ENCODE measurements at places on chromosomes 2 and 18.

DNA sequence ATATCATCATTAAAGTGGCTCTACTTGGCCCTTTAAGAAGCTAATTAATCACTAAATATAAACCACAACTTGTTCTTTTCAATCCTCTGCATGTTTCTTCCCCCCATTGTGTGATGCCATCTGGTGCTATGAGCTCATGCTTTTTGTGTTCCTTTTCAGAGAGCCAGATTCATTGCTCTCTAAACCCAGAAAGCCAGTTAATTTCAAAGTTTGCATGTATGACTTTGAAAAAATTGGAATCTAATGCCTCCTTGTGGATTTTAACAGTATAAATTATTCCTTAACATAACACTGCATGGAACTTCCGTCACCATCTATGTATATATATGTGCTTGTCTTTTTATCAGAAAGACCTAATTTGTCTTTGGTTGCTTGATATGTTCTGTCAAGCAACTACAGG, 31.1 kb downstream of the TMEM178A start:
- DNase-seq, result peak; percentile 24

- no peak for DNase-seq
Measured at GRCh38 chr18:24770311-24771024, 310.0 kb downstream of the HRH4 start.

DNA sequence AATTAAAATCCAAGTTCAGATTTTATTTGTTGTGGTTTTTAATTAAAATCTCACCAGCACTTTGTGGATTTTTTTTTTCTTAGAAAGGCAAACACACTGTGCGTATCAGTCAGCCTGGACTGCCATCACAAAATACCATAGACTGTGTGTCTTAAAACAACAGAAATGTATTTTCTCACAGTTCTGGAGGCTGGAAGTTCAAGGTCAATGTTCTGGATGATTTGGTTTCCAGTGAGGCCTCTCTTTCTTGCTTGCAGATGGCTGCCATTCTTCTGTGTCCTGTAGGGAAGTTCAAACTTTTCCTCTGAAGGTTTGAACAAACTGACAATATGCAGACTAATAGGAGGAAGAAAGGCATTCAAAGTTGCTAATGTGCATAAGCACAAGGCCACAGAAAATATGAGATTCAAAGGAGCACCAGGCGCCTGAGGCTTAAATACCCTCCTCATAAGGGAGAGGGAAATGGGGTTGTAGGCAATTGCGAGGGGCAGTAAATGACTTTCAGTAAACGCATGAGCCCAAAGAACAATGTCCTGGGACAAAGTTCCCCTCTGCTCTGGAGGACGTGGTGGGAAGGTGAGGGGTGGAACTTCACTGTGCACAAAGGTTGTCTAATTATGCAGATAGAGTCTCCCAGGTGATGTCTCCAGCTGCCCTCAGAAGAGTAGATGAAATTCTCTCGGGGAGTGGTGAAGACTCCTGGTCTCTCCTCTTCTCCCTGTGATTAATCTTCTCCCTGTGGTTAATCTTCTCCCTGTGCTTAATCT, 26.5 kb upstream of the KCNF1 start:
- DNase-seq, result no peak

DNA sequence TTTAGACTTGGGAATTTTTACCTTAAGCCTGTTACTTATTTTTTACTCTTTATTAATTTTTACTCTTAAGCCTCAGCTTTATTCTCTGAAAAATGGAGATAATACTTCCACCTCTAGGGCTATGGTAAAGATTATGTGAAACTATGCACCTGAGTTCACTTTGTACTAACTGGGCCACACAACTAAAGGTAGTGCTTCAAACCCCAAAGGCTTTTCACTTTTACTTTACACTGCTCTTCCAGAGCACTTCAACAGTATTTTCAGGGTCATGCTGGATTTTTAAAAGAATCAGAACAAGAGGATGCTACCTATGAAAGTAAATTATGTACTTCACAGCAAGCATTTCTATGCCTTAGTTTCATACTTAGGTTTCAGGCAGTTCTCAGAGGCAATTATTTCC, 27.8 kb downstream of the MEX3C start:
- DNase-seq, result no peak

- DNase-seq, result no peak
Measured at GRCh38 chr2:226943862-226944620, 108.2 kb downstream of the RHBDD1 start.

DNA sequence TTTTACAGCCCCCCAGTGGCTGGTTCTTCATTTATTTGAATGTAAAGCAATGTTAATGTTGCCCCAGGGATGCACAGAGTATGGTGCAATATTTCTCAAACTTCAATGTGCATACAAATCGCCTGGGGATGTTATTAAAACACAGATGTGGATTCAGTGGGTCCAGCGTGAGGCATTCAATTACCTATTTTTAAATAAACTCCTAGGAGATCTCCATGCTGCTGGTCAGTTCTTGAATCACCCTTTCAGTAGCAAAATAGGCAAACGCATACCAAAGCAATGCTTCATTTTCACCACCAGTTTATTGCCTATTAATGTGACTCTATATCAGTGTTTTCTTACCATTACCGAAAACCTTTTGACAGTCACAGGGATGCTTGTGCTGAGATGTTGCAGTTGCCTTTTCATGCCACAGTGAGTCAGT, 530.7 kb downstream of the CBLN2 start:
- DNase-seq, result no peak

DNA sequence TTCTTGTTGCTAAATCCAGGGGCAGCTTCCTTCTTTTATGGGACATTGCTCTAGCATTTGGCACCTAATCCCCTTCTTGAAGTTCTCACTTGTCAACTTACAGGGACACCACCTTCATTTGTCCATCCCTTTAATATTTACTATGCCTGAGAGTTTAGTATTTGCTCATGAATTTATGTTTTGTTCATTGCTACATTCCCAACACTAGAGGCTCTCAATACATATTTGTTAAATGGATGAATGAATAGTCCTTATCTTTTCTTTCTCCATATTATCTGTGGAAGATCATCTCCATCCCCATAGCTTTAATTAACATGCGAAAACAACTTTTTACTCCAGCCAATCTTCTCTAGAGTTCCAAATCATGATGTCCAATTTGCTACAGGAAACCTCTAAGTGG, 5.4 kb downstream of the CWC22 start:
- no peak for DNase-seq

- no peak for DNase-seq
Measured at GRCh38 chr2:202337151-202337550, 39.0 kb upstream of the BMPR2 start.

- peak; percentile 3 for DNase-seq
Measured at GRCh38 chr2:218472988-218473387, 54.1 kb downstream of the VIL1 start.

DNA sequence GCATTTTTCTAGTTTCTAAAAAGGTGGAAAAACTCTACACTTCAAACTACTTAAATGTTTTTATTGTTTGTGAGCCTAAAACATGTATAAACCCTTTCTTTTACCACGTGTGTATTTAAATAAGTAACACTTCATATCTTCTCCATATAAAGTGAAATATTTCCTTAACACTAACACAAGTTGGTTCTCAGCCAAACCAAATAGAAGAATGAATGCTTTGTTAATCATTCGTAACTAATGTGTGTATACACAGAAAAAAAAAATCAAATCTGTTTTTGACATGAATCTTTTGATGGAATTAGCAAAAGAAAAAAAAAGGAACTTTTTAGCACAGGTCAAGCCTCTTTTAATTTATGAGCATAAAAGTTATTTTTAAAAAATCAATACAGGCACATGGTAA, 89.3 kb downstream of the EHBP1 start:
- no peak for DNase-seq

GRCh38 chr2:173739006-173739405, 226.2 kb downstream of the SP3 start:
- no peak for DNase-seq

- no peak for DNase-seq
Measured at GRCh38 chr2:62408241-62408677, 97.7 kb downstream of the TMEM17 start.

GRCh38 chr2:205892251-205892655, 193.7 kb downstream of the INO80D start:
- DNase-seq, result no peak

GRCh38 chr2:12381543-12382325, 335.0 kb upstream of the TRIB2 start:
- DNase-seq, result no peak

- DNase-seq, result no peak
Measured at GRCh38 chr2:151819920-151820319, 8.3 kb downstream of the ARL5A start.

- DNase-seq, result no peak
Measured at GRCh38 chr2:6692056-6692455, 173.7 kb downstream of the CMPK2 start.

DNA sequence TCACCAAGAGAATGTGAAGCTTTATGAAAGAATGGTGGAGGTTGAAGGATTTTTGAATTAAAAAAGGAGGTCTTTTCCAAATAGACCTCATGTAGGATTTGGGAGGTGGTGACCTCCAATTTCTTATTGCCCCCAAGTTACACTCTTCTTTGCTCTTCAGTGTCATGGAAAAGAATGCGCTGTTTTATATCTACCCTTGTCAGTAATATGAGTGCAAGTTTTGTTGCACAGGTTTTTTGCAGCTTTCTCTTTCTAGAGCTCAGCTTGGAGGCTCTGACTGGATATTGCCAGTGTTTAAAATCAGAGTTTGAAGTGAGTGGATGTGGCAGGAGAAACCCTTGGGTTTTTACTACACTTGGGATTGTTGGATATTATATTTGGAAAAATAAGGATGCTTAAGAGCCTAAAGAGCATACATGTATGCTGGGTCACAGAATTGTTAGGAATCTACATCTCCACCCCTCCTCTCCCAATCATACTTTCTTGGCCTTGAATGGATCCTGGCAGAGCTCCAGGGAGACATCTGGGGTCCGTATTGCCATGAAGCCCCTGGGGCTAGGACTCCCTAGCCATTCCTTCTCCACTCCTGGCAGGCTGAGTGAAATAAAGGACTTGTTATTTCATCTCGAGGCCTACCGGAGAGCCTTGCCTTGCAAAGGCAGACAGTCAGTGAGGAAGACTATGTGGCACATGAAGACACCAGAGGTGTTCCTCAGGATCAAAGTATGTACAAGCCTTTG, 43.8 kb downstream of the APOB start:
- no peak for DNase-seq

DNA sequence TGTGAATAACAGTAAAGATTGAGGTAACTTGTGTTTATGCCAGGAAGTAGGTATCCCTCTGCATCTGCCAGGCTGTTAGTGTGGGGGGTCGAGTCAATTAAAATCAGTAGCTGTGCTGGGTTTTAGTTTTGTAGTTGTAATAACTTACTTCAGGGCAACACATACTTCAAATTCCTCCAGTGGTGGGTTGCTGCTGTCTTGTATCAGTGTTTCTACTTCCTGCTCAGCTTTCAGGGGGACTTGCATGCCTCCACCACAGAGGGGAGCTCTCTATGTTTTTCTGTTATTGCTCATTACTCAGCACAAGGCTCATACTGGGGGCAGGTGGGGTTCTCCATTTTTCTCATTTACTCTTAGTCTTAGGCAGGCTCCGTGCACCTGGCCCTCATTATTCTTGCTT, 136.8 kb downstream of the CAPN13 start:
- no peak for DNase-seq

DNA sequence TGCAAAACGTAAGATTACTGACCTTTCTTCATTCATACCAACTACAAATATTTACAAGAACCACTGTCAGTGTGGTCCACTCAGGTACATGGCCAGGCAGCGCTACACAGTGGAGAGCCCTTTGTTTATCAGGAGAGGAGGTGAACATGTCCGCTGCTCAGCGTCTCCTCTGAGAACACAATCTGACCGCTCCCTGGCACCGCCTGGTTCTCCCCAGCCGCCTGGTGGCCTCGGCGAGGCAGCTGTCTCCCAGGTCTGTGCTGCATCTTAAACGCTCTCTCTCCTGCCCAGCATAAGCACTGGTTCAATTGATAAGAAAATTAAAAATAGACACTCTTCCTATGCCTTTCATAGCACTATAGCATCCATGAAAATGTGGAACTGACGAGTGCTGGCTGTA, 146.8 kb upstream of the PXDN start:
- no peak for DNase-seq

DNA sequence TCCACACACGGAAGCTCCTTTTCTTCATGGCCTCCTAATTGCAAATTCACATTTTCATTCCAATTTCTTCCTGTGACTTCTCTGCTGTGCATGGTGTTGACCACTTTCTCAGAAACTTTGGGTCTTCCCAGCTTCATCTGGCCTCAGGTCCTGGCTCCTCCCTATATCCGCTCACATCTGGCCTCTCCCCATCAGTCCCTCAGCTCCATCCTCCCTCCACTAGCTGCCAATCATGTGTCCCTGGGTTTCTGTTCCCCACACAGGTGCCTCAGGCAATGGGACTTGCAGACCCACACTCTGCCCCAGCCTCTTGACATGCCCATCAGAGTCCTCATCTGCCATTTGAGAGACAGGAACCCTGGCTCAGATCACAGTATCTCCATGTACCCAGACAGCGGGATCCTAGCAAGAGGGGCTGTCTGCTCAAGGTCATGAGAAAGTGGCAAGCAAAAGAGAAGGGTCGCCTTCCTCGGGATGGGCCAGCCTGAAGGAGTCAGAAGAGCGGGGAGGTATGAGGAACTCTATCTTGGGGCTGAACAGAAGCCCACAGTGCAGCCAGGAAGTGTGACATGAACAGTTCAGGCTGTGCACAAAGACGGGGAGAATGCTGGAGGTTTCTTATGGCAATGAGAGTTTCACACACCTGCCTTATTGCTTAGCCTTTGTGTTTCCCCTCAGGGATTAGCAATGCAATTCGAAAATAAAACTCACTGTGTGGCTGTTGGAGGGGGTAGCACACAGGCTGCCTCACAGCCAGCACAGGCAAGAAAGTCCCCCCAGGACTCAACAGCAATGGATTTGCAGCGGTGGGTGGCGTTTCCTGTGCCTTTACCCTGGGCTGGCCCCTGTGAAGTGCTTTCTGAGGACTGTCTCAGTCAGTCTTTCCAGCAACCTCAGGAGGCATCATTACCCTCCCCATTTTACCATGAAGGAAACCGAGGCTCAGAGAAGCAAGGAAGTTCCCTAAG, 69.5 kb downstream of the COPS8 start:
- DNase-seq, result no peak

GRCh38 chr2:150041722-150042425, 445.6 kb downstream of the RND3 start:
- DNase-seq, result no peak

GRCh38 chr2:101360232-101360631, 27.1 kb downstream of the CREG2 start:
- no peak for DNase-seq

DNA sequence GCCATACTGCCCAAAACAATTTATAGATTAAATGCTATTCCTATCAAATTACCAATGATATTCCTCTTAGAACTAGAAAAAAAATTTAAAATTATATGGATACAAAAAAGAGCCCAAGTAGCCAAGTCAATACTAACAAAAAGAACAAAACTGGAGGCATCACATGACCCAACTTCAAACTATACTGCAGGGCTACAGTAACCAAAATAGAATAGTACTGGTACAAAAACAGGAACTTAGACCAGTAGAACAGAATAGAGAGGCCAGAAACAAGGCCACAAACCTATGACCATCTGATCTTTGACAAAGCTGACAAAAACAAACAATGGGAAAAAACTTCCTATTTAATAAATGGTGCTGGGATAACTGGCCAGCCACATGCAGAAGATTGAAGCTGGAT, 86.1 kb upstream of the KYNU start:
- peak; percentile 5 for DNase-seq

Measured in inflammatory macrophage (primary cell).